Chondrocyte (in vitro differentiated cells): ENCODE measurements at places on chromosomes 1 and 21.

DNA sequence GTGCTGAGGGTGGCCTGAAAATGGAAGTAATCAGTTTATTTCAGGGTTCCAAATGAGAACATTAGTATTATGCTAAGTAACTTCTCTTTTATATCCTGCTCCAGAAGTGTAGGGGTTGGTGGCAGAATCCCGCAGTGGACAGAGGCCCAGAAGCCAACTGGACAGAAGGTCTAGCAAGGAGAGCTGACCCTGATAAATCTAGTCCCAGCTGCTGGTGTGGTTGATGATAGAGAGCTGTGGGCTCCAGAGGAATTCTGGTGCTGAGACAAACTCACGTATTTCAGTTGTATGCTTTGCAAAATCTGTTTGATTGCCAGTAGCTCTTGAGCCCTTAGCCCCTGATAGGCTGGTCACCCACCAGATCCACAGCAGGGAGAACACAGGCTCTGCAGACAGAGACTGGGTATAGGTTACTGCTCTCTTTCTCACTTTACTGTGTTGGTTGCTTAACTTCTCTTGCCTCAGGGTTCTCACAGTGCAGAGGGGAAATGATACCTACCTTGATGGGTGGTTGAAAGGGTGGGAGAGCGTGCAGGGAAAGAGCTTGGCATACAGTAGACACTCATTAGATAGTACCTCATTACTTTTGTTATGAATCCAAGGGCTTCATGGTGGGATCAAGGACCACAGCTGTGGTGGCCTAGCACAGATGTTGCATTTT is 29.6 kb upstream of the CACNA1E start:
- DNase-seq = no peak

GRCh38 chr21:44819283-44820243 is 1.7 kb upstream of the SUMO3 start:
- DNase-seq = no peak

DNA sequence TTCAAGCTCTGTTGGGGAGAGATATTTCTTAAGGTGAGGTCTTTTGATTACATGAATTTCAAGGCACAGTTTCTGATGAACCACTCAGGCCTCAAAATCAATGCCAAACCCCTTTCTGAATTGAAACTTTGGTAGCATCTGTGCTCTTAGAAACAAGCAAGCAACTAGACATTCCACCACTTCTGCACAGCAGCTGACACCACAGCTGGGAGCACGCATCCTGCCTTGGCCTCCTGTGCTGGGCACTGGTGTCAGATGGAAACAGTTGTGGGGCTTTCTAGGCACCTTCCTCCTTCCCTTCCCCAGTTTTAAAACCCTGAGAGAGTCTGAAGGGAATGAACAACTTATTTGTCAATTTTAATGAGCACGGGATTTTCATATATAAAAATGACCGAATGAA is 360.2 kb downstream of the ADGRL2 start:
- no peak for DNase-seq

GRCh38 chr1:107116306-107116790 is 24.5 kb upstream of the NTNG1 start:
- DNase-seq = no peak

- DNase-seq = no peak
Observed at GRCh38 chr1:81671038-81671437, 129.7 kb upstream of the ADGRL2 start.

DNA sequence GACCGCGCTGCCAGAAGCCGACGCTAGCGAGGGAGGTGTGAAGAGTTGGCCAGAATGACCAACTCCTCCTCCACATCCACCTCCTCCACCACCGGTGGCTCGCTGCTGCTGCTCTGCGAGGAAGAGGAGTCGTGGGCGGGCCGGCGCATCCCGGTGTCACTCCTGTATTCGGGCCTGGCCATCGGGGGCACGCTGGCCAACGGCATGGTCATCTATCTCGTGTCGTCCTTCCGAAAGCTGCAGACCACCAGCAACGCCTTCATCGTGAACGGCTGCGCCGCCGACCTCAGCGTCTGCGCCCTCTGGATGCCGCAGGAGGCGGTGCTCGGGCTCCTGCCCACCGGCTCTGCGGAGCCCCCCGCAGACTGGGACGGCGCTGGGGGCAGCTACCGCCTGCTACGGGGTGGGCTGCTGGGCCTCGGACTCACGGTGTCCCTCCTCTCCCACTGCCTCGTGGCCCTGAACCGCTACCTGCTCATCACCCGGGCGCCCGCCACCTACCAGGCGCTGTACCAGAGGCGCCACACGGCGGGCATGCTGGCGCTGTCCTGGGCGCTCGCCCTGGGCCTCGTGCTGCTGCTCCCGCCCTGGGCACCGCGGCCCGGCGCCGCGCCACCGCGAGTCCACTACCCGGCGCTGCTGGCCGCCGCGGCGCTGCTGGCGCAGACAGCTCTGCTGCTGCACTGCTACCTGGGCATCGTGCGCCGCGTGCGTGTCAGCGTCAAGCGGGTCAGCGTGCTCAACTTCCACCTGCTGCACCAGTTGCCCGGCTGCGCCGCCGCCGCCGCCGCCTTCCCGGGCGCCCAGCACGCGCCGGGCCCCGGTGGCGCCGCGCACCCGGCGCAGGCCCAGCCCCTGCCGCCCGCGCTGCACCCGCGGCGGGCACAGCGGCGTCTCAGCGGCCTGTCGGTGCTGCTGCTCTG is 1.2 kb downstream of the GPR88 start:
- no peak for DNase-seq

GRCh38 chr1:150574260-150575071 is 4.9 kb downstream of the MCL1 start:
- no peak for DNase-seq

GRCh38 chr1:19619697-19620384 is 24.3 kb upstream of the NBL1 start:
- DNase-seq = no peak

- no peak for DNase-seq
Observed at GRCh38 chr1:183739082-183739481, 65.8 kb upstream of the RGL1 start.

DNA sequence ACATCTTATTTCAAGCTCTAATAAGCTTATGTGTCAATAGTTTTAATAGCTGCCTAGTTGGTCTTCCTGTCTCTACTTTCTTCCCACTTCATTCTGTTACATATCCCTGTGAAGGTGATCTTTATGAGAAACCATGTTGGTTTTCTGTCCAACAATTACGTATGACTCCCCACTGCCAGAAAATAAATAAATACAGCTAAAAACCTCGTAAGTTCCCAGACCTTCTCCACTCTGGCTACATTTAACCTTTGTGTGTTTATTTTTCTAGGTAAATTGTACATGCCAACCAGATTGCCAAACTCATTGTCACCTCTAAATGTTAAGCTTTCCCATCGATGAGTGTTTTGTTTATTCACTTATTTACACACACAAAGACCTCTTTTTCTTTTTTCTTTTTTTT is 147.2 kb downstream of the CRB1 start:
- no peak for DNase-seq

GRCh38 chr21:28952686-28953085 is 40.0 kb downstream of the LTN1 start:
- DNase-seq = no peak

DNA sequence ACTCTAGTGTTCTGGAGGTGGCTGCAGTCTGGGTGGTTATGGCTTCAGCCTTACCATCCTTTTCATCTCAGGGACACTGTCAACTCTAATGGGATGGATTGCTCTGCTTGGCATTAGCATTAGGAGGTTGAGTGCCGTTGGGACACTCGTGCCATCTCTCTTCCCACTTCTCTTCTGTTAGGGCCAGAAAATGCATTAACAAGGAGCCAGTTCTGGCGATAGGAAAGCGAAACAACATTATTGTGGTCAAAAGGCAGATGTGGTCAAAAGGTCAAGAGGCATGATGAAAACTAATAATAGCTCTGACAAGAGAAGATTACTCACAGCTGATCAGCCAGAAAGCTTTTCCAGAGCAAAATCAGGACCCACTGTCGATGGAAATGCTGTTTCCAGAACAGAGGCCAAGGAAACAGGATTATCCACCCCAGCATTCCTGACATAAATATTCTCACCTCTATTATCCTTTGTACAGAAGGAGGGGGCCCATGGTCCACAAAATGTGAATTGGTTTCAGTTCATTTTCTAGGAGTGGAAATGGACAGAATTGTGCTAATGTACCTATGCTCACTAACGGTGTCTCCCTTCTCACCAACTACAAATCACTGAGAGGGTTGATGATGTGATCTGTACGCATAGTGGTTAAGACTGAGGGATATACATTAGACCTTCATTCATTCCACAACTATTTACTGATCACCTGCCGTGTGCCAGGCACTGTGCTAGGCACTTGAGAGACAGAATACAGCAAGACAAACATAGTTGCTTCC is 72.0 kb downstream of the ST6GALNAC5 start:
- no peak for DNase-seq

GRCh38 chr1:231666937-231667608 is 40.5 kb downstream of the DISC1 start:
- no peak for DNase-seq

DNA sequence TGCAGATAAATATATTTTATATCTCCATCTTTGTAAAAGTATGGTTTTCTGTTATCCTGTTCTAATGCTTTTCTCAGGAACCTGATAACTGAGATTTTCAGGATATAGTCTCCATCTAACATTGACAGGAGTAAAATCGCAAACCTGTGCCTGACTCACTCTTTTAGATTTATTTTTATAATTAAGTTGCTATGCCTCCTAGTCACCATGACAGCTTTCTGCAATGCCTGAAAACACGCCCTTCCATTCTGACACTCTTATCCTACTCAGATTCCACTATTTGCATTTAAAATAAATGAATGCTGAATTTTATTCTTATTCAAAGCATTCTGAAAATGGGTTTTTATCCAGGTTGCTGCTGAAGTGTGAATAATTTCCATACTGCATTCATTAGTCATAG is 62.8 kb downstream of the RGS21 start:
- no peak for DNase-seq

DNA sequence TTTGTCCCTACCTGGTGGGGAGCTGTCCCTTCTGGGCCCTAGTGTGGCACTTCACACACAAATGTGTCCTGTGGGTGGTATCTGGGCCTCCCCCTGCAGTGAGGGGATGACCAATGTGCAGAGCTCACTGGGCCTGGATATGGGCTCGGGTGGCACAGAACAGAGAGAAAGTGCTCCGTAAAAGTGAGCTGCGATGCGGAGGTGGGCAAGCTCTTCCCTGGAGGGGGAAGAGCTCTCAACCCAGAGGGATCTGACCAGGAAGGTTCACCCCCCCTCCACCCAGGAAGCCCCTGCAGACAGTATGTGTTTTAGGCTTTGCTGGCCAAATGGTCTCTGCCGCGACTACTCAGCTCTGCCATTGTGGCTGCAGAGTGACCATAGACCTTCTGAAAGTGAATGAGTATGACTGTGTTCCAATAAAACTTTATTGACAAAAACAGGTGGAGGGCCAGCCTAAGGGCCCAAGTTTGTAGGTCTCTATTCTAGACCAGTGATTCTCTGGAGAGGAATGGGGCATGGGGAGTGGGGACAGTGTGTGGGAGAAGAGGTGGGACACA is 8.6 kb upstream of the ITGB2 start:
- no peak for DNase-seq

DNA sequence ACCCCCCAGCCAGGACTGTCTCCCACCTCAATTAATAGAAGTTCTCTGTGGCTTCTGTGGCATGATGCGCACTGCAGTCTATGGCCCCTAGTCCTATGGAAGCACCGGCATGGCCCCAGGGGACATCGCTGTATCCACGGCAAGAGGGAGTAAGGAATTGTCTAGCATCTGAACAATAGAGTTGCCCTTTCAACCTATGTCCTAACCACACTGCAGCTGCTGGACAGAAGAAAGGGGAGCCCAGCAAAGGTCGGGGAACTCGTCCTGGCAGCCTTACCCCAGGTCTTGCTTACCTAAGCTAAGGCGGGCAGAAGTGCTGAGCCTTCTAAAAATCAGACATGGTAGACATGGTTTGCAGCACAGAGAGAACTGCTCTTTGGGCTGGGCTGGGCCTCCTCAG is 103.3 kb upstream of the EDN2 start:
- DNase-seq = no peak

DNA sequence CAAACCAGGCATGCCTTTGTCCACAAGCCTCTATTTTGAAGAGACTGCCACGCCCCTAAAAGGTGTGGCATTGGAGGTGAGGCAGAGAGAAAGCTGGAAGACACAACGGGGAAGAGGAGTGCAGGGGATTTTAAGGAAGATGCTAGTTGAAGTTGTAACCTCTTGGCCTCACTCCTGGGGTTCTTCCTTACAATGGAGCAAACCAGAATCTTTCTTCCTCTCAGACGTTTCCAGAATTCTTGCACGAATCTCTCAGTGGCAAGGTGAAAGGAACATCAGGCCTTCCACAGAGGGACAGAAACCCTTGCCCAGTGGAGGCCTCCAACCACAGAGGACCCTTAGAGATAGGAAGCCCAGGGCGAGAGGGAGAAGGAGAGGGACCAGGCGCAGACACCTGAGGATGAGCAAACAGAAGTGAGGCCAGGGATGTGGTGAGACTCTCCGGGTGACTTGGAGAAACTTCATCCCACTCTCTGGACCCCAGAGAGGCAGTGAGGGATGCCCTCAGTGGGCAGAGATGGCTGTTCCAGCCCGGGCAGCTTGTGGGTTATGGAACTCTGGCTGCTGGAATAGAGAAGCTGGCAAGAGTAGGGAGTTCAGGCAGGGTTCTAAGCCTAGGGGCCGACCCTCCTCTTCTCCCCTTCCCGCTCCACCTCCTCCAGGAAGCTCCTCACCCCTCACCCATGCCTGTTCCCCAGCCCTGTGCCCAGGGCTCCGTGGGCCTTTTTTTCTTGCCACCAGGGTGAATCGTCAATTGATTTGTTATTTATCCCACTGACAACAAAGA is 136.8 kb upstream of the RUNX3 start:
- peak; percentile 42 for DNase-seq

- peak; percentile 97 for DNase-seq
Observed at GRCh38 chr1:25430073-25430966, at the start of gene MACO1. Gene MACO1 (plus strand): TSS chr1:25430897. CDS start chr1:25431099, 202 bp downstream.

DNA sequence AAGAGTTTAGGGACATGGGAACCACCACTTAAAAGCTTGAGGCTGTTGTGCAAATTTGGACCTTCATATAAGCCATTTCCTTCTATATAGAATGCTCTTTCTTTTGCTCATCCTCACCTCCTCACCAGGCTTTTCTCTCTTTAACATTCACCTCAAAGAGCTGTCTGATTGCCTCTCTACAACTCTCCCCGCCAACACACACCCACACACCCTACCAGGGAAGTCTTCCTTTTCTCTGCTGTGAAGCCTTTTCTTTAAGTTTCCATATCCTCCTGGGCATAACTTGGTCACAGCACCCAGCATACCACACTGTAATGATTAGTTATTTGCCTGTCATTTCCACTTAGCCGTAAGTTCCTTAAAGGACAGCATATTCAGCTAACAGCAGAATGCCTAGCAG is 40.6 kb downstream of the WLS start:
- no peak for DNase-seq

GRCh38 chr1:29647581-29647980 is 411.3 kb downstream of the PTPRU start:
- no peak for DNase-seq

DNA sequence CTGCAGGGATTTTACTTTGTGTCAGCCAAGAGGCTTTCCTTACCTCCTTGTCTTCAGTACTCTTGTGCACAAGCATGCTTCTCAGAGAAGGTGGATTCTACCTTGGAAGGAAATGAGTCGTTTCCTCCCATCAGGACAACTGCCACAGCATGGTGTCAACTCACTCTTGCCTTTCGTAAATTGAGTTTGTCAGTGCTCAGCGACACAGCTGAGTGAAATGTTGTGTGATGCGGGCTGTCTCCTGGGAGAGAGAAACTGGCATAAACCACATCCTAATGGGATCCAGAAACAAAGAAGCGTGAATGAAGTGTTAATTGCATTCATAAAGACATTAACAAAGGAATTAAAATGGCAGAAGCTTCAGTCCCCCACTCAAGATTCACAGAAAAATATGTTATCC is 51.5 kb upstream of the SLC22A15 start:
- no peak for DNase-seq

- DNase-seq = no peak
Observed at GRCh38 chr1:10308001-10308400, 90.9 kb upstream of the PGD start.

GRCh38 chr21:36097427-36098181 is 27.8 kb downstream of the CBR1 start:
- no peak for DNase-seq
